Stimulated activated naive CD4-positive, alpha-beta T cell (primary cell): ENCODE measurements at places on chromosomes 2 and 18.

DNA sequence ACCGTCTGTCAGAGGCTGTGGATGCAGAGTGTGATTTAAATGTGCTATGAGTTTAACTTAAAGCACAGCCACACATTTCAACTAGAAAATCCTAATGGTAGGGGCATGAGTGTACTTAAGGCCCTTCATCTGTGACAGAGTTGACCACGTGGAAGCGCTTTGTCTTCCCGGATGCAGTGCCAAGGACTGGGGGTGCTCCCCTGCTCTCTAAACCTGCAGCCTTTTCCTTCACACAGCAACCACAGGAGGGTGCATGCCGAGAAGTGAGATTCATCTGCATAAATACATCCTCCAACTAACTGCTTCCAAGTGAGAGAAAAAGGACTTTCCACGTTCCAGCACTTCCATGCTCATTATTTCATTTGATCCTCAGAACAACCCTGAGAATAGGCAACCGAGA, 149.6 kb downstream of the MYT1L start:
- no peak for DNase-seq

- no peak for DNase-seq
Measured at GRCh38 chr2:212882626-212883025, 268.8 kb downstream of the IKZF2 start.

DNA sequence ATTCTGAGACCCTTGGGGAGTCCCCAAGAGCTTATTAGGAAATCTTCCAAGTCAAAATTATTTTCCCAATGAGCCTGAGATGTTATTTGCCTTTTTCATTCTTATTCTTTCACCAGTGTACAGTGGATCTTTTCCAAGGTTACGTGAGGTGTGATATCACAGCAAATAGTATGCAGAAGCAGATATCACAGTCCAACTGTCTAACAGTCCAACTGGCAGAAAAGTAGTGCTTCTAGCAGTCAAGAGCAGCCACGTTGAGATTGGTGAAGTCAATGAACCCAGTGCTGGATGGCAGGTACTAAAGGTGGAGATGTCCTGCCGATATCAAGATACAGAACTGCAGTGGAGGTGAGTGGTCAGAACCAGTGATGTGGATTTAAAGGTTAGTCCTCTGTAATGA, 78.9 kb upstream of the ZNF397 start:
- no peak for DNase-seq

- DNase-seq = no peak
Measured at GRCh38 chr18:28903306-28903705, 726.4 kb upstream of the CDH2 start.

- no peak for DNase-seq
Measured at GRCh38 chr2:51387235-51387634, 355.3 kb upstream of the NRXN1 start.

GRCh38 chr2:236507393-236508085, 62.1 kb upstream of the ACKR3 start:
- DNase-seq = peak; percentile 59

DNA sequence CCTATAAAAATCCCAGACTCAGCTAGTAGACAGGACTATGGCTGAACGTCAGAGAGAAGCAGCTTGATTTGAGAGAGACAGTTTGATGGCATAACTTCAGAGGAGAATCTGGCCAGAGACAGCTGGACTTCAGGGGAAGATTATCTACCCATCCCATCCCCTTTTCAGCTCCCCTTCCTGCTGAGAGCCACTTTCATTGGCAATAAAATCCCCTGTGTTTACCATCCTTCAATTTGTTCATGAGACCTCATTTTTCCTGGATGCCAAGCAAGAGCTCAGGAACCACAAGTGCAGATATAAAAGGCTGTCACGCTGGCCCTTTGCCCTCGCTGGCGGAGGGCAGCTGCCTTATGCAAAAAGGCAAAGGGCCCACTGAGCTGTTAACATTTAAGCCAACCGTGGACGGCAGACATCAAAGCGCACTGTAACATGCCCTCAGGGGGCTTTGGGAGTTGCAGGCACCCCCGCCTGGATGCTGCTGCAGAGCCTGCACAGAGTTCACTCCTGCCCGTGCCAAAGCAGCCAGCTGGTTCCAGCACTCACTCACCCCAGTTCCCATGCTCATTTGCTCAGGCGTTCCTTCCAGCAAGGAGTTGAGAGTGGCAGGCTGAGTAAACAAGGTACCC, 164.3 kb upstream of the PGAP1 start:
- DNase-seq = no peak

GRCh38 chr2:207662203-207662602, 37.0 kb upstream of the METTL21A start:
- no peak for DNase-seq

- no peak for DNase-seq
Measured at GRCh38 chr2:188620916-188621315, 329.2 kb downstream of the GULP1 start.

DNA sequence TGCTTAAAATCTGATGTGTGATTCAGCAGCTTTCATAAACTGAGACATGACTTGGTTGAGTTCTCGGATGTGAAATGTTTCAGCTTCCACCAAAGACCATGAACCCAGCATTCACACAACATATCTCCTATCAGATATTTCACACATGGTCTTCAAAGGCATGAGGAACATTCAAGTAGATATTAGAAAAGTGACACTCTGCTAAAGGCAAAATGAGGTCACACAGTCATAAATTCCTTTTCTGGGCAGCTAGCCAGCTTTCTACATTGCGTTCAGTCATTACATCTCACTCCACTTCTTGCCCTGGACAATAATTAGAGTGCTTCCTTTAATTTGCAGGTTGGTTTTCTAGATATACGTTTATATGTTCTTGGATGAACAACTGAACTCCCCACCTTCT, 96.7 kb downstream of the GAREM1 start:
- no peak for DNase-seq

GRCh38 chr2:23518481-23519333, 133.7 kb downstream of the KLHL29 start:
- no peak for DNase-seq

DNA sequence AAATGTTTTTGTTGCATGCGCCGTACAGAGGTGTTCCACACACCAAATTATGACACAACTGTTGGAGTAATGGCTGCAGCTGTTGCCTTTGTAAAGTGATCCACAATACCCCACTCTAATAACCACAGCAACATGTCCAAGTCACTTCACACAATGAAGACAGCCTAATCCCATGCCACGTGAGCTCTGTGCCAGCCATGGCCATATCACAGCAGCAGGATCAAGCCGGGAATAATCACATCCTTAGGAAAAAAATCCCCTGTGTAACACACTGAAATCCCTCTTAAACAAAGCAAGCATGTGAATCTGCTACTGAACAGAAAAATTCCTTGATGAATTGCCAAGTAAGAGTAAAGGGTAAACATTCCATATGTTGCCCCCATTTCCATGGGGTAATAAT, 179.5 kb upstream of the PARD3B start:
- no peak for DNase-seq

DNA sequence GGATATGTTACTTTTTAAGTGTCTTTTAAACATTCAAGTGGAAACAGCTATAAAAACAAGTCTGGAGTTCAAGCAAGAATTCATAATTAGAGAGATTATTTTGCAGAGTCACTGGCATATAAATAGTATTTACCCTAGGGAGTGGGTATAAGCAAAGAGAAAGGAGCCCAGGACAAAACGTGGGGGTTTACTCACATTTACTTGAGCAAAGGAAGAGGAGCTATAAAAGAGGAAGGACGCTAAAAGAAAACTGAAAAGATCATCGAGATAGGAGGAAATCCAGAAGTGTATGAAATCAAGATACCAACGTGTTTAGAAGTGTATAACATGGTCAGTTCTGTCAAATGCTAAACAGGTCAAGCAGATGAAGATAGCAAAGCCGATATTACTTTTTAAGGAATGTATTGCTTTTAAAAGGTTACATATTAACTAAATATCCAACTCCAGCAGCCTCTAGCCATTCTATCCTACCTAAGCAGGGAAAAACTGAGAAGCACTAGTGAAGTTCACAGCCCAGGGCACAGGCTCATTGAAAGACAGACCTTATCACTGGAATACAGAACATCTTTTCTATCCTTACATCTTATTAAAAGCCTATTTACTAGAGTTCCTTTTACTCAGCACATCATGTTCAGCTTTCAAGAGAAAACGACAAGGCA, 8.6 kb downstream of the KANSL1L start:
- DNase-seq = no peak

DNA sequence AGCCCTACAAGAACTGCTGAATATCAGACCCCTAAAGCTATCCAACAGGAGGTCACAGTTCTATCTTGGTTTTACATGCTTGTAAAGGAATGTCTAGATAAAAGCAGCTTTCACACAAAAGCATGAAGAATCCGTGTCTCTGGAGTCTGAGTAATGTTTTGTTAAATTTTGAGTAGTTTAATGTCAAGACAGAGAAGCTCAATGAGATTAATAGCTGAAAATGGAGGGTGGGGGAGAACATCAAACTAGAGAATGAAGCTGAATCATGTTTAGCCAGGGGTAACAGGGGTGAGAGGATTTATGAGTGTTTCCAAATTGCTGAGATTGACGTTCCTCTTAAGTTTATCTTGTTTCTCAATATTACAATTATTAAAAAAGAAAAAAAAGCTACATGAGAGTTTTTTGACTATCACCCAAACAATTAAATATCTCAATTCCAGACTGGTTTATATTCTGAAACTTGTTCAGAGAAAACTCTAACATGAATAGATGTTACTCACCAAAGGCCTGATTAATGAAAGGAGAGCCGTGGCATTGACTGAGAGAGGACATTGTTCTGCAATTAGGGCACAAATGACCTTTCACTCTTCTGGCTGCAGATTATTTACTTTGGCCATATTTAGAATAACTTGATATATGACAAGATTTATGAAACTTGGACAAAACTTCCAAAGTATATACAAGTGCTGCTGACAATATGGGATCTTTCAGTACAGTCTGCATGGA, 266.4 kb upstream of the ETAA1 start:
- no peak for DNase-seq

DNA sequence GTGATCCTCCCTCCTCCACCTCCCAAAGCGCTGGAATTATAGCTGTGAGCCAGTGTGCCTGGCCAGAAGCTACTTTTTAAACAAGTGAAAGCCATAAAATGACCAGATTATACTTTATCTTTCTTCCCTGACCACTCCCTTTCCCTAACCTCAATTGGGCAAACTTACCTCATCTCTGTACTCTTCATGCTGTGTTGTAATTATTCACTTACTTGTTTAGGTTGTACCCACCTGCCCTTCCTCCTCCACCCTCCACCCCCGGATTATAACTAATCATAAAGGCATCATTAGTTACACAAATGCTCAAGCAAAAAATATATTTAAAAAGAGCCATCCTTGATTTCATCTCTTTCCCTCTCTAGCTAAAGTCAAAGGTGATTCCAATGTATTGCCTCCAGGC, 279.9 kb downstream of the SETBP1 start:
- DNase-seq = no peak

DNA sequence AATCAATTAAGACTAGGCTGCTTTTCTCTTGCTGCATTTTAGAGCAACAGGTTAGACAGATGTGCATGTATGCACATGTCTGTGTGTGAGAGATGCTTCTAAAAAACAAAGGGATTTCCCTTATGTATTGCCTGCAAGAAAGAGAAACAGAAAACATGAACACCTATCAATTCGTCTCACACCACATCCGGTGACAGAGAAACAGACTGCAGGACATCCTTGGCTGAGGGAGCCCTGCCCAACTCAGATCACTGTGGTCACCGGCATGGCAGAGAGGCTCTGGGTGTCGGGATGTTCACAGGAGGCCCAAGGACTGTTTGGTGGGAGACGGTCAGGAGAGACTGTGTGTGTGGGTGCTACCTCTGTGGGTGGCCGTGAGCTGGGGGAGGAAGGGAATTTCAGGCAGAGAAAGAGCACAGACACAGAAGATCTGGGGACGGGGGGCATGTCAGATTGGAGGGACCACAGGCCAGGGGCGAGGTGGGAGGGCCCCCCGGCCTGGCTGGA, 24.9 kb downstream of the FHL2 start:
- DNase-seq = no peak

DNA sequence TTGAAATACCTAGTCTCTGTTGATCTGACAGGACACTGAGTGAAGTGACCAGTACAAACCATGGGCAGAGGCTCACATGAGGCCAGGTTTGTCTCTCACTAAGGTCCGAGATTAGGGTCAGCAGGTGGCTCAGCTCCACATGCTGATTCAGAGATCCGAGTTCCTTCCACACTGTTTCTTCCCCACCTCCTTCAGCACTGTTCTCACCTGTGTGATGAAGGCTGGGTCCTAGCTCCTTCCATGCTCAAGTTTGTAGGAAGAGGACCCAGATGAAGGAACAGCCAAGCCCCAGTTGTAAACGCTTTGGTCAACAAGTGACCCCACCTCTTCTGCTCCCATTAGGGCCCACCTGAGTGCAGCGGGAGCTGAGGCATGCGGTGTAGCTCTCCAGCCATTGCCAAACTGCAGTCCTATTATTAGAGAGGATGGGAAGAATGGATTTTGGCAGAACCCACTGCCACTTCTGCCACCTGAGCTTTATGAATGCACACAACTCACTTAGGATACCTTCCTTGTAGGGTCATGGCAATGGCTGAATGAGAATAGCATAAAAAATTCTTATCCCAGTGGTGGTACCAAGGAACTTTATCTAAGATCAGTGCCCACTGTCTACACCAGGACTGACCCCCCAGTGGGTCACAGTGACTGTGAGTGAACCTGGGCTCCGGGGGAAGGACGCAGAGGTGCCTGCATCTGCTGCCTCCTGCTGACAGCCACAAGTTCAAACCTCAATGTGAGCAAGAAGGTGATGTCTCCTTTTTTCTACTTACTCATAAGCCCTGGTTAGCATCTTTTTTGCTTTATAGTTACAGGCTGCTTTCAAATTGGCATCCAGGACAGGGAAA, 324.8 kb upstream of the HS6ST1 start:
- DNase-seq = no peak

- DNase-seq = no peak
Measured at GRCh38 chr2:48414640-48414979, 115.3 kb upstream of the STON1 start.

DNA sequence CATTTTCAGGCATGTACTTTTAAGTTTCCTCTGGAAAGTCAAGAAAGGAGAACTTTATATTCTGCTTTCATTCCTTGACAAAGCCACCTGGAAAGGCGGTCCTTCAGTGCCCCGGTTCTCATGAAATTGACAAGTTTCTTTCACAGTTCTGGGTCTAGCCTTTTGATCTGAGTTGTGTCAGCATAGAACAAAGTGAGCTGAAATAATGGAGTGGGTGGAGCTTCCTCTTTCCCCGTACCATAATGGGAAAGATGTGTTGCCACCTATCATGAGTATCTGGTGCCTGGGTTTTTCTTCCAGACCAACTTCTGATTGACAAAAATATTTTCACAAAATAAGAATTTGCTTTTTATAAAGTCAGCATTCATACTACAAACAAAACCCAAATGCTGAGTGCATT, 49.3 kb downstream of the PTRHD1 start:
- no peak for DNase-seq

DNA sequence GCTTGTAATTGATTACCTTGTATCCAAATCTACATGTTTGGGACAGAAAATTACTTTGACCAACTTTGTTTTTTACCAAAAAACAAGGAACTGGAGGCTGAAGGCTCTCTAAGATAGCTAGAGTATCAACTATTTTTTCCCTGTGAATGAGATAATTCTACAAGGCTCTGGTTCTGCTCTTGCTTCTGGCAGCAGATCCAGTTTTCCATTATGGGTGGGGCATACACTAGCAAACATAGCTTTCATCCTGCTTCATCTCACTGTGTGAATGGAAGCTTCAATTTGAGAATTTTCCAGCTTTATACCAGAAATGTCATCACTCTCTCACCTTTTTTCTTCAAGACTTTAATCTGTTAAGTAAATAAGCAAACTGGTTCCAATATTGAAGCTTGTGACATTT, 249.7 kb downstream of the RPRM start:
- no peak for DNase-seq

- DNase-seq = no peak
Measured at GRCh38 chr18:63233334-63233733, 86.2 kb downstream of the BCL2 start.
